Hindlimb muscle (tissue), 1 donor: ENCODE measurements at places on chromosomes 1 and 21. TPM values are rescaled to one million over a fixed set of nuclear protein-coding genes. Genes with fewer than 3 reads are reported as not detected.

Gene TMPRSS15
- polyA plus RNA-seq, result 0.89 TPM

DNA sequence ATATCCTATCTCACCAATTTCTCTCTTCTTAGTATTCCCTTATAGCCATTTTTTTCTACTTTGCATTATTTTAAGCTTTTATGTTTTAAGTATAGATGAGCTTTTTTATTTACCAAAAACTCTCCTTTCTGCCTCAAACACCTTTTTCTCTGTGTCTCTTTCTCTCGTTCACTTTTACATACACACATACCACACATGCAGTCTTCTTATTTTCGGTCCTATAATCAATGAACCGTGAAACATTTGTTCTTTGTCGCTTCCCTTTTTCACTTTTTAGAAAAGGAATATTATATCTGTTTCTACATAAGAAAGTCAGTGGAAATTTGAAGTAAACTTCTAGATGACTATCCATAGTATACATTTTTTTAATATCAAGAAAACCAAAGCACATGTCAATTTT is 183.2 kb downstream of the MRPL39 start:
- no peak for DNase-seq

GRCh38 chr1:212691561-212692071 is 8.0 kb downstream of the BATF3 start:
- no peak for DNase-seq

Gene U2AF1
- 24.6 TPM for polyA plus RNA-seq

GRCh38 chr1:222224636-222225315 is 323.1 kb downstream of the HHIPL2 start:
- DNase-seq, result peak; percentile 13

DNA sequence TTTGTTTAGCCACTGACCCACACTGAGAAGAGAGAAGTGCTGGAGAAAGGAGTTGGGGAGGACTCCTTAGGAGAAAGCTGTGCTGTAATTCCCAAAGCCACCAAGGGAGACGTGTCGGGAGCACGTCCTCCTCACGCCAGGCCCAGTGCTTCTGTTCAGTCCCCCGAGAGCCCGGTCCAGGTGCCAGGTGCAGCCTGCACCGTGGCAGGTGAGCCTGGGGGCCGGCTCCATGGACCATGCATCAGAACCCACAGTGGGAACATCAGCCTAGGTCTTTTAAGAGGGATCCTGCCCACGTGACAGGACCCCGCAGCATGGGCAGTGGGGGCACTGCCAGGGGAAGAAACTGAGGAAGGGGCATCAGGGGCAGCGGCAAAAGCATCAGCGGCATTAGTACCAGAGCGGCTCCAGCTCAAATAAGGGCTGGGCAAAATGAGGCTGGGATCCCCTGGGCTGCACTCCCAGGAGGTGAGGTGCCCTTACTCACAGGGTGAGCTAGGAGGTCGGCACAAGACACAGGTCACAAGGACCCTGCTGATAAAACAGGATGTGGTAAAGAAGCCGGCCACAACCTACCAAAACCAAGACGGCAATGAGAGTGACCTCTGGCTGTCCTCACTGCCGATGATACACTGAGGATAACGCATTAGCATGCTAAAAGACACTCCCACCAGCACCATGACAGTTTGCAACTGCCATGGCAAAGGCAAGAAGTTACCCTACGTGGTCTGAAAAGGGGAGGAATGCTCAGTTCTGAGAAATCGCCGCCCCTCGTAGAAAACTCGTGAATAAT is 24.6 kb upstream of the PRDM15 start:
- no peak for DNase-seq

DNA sequence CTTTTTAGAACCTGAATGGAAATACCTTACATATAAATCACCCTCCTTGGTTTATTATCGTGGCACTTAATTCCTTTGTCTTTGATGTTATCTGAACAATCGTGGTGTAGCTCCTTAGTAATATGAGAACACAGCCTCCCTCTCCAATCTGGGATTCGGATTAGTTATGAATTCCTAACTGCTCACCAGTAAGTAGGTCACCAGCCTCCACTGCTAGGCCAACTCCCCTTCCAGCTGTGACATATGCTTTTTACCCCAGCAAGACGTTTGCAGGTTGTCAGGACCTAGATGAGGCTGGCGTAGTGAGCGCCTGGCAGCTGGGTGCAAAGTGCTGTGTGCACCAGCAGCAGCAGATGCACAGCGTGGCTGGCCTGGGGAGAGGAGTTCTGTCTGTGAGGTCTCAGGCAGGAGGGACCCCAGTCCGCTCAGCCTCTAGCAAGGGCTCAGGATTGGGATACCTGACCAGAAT is 38.2 kb downstream of the NTPCR start:
- DNase-seq, result peak; percentile 32

- DNase-seq, result no peak
Observed at GRCh38 chr1:207028884-207029650, 3.5 kb downstream of the C1orf116 start.

GRCh38 chr1:225848030-225848955 is 33.9 kb downstream of the TMEM63A start:
- DNase-seq, result no peak

Gene ZFP69B
- 2.7 TPM for polyA plus RNA-seq

Gene ZBTB8B
- 0.14 TPM for polyA plus RNA-seq

GRCh38 chr1:80447526-80447925 is 1353.2 kb upstream of the ADGRL2 start:
- no peak for DNase-seq

DNA sequence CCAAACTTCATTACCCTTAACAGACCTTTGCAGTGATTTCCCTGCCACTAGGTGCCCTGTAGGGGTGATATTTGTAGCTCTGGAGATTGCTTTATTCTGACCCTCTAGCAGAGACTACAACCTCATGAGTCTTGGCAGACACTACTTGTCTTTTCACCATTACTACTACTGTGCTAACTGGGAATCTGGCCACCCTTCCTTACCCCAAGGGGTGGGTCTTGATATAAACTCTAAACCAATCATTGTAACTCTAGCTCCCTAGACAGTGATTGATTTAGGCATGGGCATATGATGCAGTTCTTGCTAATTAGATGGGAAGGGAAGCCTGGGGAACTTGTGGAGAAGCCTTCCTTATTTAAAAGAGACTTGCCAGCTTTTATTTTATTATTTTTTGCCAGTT is 3.9 kb downstream of the KPNA6 start:
- no peak for DNase-seq

DNA sequence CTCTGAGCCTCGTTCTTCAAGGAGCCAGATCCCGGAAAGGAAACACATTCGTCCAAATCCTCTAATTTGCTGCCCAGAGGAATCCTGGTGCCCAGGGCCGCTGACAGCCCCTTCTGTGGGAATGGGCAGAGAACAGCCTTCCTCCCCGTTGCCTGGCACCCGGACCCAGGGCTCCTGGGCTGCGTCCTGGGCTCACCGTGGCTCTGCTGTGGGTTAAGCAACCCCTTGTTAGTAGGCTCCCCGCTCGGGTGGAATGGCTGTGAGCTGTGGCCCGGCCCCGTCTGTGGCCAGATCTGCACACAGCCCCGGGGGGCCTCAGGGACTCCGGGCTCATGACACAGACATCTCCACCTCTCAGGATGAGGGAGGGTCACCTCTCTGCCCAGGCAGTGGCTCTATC is 122.9 kb upstream of the ARHGEF16 start:
- no peak for DNase-seq

GRCh38 chr1:183989078-183989577 is 48.4 kb downstream of the COLGALT2 start:
- DNase-seq, result no peak

Gene DMRTA2
- 0.32 TPM for polyA plus RNA-seq

DNA sequence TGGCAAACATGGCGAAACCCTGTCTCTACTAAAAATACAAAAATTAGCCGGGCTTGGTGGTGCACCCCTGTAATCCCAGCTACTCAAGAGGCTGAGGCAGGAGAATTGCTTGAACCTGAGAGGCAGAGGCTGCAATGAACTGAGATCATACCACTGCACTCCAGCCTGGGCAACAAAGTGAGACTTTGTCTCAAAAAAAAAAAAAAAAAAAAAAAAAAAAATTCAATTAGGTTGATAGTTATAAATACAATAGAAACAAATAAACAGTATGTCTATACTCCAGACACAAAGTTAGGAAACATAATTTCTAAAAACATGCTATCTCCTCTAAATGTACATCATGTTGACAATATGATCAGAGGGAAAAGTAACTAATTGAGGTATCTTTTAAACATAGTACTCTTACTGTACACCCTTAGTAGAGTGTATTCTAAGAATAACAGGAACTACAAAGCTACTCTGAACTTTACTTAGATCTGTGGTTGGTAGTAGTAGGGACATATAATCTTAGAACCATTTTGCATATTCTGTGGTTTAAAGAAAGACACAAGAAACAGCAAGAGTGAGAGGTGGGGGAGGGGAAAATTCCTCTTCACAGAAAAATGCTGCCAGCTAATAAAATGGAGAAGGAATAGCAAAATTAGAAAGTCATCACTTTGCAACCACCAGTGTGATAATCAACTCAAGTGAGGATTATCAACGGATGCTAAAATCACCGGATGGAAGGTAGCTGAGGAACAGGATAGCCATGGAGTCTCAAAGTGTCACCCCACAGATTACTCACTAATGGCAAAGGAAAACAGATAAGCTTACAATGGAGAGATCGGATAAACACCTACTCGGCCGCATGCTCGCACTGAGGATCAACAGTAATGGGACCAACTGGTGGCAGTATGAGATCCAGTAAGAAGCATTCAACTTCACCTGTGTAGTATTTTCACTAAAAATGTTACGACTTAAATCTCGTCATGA is 35.0 kb downstream of the MTOR start:
- DNase-seq, result no peak

Gene NR1I3
- 1.1 TPM for polyA plus RNA-seq

- DNase-seq, result no peak
Observed at GRCh38 chr1:9243066-9243739, 8.6 kb downstream of the H6PD start.

- DNase-seq, result no peak
Observed at GRCh38 chr1:165501970-165502348, 41.8 kb upstream of the LRRC52 start.

Gene S100A7
- polyA plus RNA-seq, result not detected

GRCh38 chr1:6246497-6247467 is 2.8 kb downstream of the HES3 start:
- DNase-seq, result peak; percentile 84
